ENCODE measurements at places on chromosomes 7 and 10.

GRCh38 chr10:62166331-62167131 lies 102.1 kb downstream of the RTKN2 start:
- DNase-seq: no peak

DNA sequence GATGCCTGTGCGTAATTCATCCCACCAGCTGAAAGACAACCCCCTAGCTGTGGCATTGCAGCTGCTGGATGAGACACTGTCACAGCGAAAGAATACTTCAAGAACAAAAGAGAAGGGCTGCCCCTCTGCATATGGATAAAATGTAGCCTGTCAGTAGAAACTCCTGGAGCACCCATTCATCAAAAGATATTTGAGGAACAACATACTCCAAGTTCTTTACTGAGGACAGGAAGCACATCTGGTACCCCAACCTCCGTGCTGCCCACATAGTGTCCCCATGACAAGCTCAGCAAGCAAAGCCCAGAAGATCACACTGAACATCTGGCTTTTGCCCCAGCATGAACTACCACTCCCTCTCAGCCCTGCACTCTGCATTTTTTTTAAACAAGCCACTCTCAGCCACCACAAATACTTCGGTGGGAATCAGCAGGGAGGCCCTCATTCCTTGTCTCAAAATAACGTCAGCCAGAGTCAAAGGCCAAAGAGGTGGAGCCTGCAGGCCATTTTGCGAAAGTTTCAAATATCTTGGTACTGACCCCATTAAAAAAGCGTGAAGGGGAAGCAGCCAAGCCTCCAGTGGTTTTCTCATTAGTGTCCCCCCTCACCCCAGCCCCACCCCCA lies 1.7 kb downstream of the CREB3L2 start:
- DNase-seq: no peak

DNA sequence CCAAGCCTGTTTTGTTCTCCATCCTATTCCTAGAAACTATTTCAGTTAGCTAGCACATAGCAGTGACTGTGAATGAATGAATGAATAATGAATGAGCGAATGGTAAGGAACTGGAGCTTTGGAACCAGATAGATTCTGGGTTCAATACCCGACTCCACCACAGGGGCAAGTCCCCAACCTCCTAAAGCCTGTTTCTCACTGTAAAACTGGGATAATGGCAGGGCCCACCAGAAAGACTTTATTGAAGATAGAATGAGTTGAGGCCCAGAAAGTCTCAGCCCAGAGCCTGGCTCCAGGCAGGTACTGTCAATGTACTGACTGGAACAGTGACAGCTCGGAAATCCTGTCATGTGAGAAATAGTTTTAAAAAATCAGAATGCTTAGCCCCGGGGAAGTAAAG lies 1.1 kb upstream of the CDH23 start:
- peak; percentile 69 for DNase-seq

- no peak for DNase-seq
Measured at GRCh38 chr7:66507764-66508296, 120.9 kb upstream of the KCTD7 start.

- DNase-seq: no peak
Measured at GRCh38 chr10:44647473-44647872, 262.6 kb upstream of the CXCL12 start.

DNA sequence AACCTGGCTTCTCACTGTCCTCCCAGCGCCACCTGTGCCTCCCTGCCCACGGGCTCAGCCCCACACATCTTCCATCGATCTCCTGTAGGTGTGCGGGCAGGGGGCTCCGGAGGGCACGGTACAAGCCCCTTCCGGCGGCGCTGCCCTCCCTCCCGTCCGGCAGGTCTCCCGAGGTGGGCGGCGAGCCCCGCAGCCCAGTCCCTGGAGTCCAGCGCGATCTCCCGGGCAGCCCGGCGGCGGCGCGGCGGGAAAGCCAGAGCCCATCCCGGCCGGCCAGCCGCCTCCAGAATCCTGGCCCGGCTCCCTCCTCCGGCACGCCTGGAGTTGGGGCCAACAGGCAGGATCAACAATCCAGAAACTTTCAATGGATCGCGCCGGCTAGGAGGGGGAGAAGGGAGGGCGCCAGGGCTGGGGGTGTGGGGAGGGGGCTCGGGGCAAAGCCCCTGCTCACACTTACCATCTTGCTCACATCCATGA lies 100.1 kb downstream of the HIP1 start:
- no peak for DNase-seq

DNA sequence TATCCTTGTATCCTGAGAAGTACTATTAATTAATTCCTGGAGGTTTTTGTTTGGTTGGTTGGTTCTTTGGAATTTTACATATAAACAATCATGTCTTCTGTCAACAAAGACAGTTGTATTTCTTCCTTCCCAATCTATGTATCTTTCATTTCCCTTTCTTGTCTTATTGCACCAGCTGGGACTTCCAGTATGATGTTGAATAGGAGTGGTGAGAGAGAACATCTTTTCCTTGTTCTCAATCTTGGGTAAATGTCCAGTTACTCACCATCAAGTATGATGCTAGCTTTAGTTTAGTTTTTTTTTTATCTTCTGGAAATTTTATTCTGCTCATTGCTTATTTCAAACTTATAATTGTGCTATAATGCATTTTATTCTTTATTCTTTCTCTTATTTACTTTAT lies 7.4 kb upstream of the PAX4 start:
- no peak for DNase-seq

- peak; percentile 50 for DNase-seq
Measured at GRCh38 chr7:106462365-106462859, 177.6 kb upstream of the NAMPT start.

DNA sequence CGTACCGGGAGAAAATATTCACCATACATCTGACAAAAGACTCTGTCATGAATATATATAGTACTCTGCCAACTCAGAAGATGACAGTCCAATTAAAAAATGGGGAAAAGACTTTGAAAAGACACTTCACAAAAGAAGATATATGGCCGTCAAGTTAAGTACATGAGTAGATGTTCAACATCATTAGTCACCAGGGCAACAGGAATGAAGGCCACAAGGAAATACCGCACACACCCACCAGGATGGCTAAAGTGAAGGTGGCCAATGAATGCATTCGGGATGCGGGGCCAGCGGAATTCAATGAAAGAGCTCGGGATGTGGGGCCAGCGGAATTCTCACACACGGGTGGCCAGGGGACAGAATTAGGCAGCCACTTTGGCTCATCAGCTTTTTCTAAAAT lies 42.2 kb downstream of the MAD1L1 start:
- DNase-seq: no peak

- no peak for DNase-seq
Measured at GRCh38 chr10:78948621-78949030, 120.1 kb upstream of the ZMIZ1 start.

GRCh38 chr10:46540412-46541016 lies 15.9 kb downstream of the GPRIN2 start:
- DNase-seq: no peak

DNA sequence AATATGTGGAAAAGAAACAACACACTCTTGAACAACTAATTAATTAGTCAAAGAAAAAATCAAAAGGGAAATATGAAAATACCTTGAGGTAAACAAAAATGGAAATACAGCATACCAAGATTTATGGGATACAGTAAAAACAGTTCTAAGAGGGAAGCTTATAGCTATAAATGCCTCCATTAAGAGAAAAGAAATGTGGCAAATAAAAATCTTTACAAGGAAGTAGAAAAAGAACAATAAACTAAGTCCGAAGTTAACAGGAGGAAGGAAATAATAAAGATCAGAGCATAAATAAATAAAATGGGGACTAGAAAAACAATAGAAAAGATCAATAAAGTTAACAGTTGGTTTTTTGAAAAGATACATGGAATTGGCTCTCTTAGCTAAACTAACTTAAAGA lies 267.8 kb upstream of the NRP1 start:
- no peak for DNase-seq

DNA sequence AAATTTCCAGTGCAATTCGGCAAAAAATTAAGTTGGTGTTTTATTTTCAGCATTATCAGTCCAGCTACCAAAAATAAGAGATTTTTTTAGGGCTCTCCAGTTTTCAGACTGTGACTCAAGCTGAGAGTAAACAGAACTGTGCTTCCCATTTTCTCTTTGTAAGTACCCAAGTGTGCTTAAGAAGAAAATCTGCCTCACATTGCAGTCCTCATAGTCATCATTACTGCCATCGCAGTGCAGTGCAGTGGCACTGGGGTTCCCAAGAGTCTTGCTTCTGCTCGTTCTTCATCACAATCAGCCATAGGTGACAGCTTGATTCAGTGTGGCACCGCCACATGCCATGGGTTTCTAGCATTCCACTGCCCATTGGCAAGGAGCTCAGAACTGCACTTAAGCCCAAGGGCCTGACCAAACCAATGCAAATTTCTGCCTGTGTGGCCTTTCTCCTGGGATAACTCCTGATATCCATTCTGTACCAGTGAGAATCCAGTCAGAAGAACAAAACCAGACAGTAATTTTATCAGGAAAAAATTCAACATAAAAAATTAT lies 25.6 kb upstream of the ERCC6 start:
- DNase-seq: no peak

DNA sequence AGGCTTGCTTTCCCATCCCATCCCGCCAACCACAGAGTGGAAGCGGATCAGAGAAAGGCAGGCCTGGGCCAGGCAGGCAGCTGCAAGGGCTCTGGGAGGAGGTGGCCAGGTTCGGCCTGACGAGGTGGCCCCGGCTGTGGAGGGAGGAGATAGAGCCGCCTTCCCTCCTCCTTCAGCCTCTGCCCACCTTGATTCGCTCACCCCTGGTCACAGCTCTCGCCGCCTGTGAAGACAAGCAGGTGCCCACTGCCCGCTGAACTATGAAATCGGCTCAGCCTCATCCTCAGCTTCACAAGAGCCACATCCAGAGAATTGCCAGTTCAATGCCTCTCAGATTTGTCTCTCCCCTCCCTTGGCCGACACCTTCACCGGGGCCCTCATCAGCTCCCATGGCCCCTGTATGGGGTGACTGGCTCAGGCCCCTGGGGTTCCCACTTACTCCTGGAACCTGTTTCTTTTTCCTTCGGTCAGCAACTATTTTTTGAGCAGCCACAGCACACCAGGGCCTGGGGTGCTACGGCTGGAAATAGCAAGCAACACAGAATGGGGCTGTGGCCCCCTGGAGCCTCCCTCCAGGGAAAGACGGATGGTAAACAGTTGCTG lies 80.0 kb upstream of the CHST15 start:
- no peak for DNase-seq

- DNase-seq: peak; percentile 5
Measured at GRCh38 chr10:92131275-92131820, 159.5 kb downstream of the CPEB3 start.

GRCh38 chr7:132160611-132161532 lies 415.4 kb downstream of the PLXNA4 start:
- no peak for DNase-seq

DNA sequence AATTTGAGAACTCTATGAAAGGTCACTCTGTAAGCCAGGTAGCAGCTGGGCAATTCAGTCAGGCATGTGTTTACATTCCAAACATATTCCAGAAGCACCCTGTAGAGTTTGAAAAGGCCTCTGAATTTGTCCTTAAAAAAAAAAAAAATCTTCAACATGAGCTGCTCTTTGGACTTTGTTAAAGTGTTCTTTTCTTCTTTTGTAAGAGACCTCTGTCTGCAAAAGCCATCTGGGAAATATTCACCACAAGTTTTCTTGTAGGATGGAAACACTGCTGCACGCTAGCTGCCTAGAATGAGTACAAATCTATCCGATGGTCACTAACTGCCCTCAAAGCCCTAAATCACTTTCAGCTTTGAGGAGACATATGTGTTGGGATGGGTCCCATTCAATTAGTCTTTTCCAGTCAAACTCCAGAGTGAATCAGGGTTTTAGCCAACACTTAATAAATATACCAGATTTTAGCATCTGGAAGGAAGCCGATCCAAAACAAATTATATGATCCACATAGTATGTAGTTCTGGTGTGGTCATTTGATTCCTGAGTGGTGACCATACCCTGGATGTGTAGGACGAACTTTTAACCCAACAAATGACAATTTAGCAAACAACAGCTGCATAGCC lies 85.9 kb downstream of the CD36 start:
- no peak for DNase-seq

DNA sequence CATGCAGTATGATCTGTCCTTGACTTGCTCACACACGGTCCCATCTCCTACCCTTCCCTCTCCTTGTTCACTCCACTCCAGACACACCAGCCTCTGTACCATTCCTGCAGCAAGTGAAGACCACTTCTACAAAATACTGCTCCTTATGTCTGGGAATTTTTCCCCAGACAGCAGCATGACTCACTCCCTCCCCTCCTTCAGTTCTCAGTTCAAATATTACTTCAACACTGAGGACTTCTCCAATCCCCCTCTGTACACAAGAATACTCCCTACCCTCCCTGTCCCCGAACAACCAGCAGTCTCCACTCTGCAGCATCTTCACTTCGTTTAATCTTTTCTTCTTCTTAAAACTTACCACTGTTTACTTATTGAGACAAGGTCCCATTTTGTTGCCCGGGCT lies 474.0 kb downstream of the GPAM start:
- DNase-seq: no peak

- peak; percentile 43 for DNase-seq
Measured at GRCh38 chr7:117132321-117133120, 179.2 kb downstream of the ST7 start.

DNA sequence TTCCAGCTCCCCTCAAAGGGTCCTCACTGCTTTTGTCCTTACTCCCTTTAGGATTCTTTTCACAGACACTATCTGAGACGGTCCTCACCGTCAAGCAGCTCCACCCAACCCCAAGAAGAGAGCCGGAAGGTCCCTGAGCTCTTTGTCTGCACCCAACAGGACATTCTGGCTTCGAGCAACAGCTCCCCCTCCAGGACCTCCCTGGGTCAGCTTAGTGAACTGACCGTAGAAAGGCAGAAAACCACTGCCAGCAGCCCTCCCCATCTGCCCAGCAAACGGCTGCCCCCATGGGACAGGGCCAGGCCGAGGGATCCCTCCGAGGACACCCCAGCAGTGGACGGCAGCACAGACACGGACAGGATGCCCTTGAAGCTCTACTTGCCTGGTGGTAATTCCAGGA lies 19.9 kb downstream of the MINDY4 start:
- no peak for DNase-seq

- no peak for DNase-seq
Measured at GRCh38 chr7:123440101-123440548, 94.3 kb downstream of the IQUB start.

- DNase-seq: no peak
Measured at GRCh38 chr7:87128861-87129267, 23.4 kb upstream of the DMTF1 start.

- no peak for DNase-seq
Measured at GRCh38 chr7:105185290-105186010, 171.4 kb downstream of the KMT2E start.

DNA sequence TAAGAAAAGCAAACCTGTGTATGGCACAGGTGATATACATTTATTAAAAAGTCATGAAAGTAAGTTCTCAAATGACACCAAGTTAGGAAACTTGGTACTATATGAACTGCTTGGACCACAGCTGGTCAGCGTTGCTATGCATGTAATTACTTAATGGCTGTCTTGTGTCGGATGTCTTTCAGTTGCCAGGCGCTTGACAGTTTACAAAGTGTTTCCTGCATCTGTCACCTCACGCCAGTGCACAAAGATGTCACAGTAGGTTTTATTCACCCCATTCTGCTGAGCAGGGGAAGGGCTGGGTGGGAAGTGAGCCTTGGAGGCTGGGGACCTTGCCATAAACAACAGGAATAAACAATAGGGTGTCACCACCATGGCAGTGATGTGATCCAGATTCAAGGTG lies 35.8 kb downstream of the ADAM12 start:
- no peak for DNase-seq

GRCh38 chr10:47055386-47056246 lies 144.4 kb downstream of the PTPN20 start:
- DNase-seq: no peak

GRCh38 chr10:6269953-6270867 lies 67.5 kb downstream of the PFKFB3 start:
- no peak for DNase-seq

GRCh38 chr7:112881-113280 lies 79.5 kb upstream of the FAM20C start:
- DNase-seq: no peak

All from A549 (cell line).